ENCODE measurements at places on chromosomes 13 and 19.

DNA sequence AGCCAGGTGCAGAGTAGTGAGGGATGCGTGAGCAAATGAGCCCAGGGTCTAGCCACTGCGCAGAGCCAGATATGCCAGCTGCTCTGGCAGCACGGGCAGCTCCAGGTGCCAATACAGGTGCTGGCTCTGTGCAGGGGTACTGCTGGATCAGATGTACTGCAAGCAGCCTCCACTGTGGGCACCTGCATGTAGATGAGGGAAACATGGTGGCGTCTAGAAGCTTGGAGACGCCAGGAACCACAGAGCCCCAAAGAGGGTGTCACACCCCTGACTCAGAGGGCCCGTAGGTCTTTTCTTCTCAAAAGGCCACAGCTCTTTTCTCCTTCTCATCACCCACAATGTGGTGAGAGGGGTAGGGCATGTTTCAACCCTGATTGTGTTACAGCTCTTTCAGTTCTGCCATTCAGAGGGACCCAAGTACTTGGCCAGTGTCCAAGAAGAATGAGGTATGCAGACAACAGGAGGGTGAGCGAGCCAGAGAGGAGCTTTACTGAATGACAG is 244.4 kb upstream of the SLITRK1 start:
- DNase-seq, result no peak

GRCh38 chr19:40449506-40449905 is 5.4 kb upstream of the SERTAD3 start:
- no peak for DNase-seq

DNA sequence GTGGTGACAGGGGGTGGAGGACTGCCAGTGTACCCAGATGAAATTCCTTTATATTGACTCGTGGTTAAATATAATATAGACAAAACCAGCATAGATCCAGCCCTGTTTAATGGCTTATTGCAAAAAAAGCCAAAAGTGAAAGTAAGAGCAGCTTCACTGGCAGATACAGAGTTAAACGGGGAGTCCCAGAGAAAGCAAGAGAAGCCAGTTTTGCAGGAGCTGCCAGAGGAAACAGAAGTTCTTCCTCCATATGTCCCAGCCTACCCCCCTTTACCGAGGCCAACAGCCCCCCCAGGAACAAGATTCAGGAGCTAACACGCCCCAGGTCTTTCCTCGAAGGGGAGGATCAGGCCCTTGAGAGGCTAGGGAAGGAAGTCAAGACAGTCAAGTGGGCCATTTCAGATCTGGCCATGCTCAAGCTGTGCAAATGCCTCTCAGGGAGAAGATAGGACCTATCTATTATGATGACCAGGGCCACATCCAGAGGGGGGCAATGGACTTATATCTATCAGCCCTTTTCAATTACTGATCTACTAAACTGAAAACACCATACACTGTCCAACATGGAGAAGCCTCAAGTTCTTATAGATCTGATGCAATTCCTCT is 47.2 kb upstream of the ZNF737 start:
- DNase-seq, result no peak

- DNase-seq, result peak; percentile 25
Observed at GRCh38 chr19:13153569-13154240, 3.5 kb downstream of the IER2 start.

- peak; percentile 32 for DNase-seq
Observed at GRCh38 chr13:23384111-23384510, 49.4 kb downstream of the SACS start.

- DNase-seq, result no peak
Observed at GRCh38 chr13:110225003-110225402, 82.0 kb downstream of the COL4A1 start.

GRCh38 chr19:41930322-41930722 is 2.1 kb upstream of the ERFL start:
- DNase-seq, result no peak

All from ACHN (cell line).